ENCODE measurements at places on chromosomes 5 and 9.

- DNase-seq = no peak
Observed at GRCh38 chr9:83285445-83286225, 222.7 kb upstream of the RASEF start.

- DNase-seq = no peak
Observed at GRCh38 chr5:169200125-169200778, 100.7 kb downstream of the SLIT3 start.

DNA sequence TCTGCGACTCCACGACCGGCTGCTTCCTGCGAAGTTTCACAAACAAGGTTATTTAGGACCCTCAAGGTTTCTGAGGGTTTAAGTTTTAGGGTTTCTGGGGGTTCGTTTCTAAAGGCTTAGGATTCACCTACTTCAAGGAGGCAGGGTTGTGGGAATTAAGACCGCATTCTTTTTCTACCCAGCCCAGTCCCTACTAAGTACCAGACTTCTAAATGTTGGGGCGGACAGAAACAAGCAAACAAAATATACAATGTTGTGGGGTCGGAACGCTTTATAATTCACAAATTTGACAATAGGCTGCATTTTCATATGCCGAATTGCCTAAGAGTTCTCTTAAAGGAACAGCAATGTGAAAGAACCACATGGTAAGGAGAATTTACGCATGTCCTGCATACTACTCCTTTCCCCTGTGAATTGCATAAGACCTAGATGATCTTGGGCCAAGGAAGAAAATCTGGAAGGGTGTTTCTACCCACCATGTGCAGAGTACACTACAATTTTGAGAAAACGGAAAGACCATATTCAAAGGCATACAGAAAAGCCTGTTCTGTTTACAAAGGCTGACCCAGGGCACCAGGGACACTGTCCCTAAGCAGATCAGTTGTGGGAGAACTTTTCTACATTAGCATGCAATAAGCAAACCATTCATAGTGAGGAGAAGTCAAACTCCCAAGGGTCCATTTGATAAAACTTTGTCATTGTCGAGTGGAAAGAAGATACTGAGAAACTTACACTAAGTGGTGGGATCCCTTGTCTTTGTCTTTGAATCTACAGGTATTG lies 457.3 kb downstream of the RAB3C start:
- DNase-seq = no peak

GRCh38 chr5:52867809-52868208 lies 80.1 kb downstream of the ITGA1 start:
- DNase-seq = no peak

DNA sequence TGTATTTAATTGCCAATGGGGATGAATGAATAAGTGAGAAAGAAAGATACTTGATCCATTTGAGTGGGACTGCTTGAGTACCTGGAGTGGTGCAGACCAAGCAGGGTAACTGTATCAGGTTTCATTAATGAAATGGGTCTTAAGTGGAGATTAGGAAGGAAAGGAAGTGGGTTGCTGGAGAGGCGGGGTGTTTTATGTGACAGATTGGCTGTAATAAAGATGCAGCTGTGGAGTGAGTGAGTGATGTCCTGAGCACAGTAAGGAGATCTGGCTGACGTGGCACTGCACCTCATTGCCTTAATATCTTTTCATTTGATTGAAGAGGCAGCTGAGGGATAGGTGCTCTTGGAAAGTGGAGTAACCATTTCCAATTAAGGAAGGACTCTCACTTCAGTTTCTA lies 161.0 kb upstream of the CCDC152 start:
- no peak for DNase-seq

- DNase-seq = no peak
Observed at GRCh38 chr5:124001036-124001615, 489.1 kb downstream of the CSNK1G3 start.

- no peak for DNase-seq
Observed at GRCh38 chr5:25568989-25569625, 924.3 kb upstream of the CDH10 start.

DNA sequence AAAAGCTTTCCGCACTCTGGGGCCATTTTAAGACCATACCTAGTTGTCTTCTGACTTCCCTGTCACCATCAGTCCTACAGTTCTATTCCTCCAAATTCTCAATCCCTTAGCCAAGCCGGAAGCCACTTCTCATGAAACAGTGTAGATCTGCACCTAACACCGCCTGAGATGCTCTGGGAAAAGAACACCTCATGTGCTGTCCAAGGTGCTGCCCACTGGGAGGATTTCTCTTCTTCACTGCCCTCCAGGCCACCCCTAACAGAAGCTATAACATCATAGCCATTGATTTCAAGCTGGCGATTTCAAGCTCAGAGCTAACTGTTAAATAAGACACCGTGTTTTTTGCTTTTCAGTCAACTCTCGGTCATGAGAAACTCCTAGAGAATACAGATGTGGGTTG lies 559.3 kb downstream of the CCDC171 start:
- no peak for DNase-seq

GRCh38 chr5:58286741-58287140 lies 173.1 kb downstream of the PLK2 start:
- DNase-seq = no peak

DNA sequence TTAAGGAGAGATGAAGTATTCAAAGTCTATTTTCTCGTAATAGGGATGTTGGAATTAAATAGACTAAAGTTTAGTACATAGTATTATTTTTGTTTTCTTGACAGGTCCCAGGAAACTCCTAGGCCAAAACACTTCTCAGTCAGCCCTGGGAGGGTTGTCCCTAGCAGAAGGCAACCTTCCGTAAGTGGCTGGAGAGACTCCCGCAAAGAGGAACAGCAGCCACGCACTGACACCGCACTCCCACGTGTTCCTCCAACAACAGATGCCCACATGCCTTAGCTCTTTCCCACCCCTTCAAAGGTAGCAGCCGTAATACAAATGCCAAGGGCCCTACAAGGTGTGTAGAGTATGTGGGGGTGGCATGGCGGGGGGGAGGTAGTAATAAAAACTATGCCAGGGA lies 28.4 kb downstream of the PCDHGC5 start:
- DNase-seq = no peak

GRCh38 chr9:5191985-5192384 lies 6.5 kb upstream of the INSL6 start:
- DNase-seq = no peak
